Cortex of kidney (tissue), 1 donor: ENCODE measurements at places on chromosomes 2 and 18.

- no peak for DNase-seq
These were observed at the start of gene ASAP2 for GRCh38 chr2:9205963-9206948. Gene ASAP2 (plus strand): TSS chr2:9206812. CDS start chr2:9207105, 293 bp downstream.

DNA sequence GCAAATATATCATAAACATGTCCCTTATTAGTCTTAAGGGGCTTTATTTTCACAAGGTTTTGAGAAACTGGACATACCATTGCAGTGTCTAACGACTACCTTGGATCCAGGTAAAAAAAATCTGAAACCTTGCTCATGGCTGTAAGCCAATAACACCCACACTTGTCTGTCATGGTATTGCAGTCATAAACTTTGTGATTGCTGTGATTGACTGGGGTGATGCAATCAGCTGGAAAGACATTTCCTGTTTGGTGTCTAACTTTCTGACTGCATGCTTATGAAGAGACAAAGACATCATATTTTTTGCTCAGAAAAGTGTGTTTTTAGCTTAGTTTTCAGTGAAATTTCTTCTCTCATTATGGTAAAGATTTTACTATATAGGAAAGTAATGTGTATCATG lies 635.0 kb downstream of the TSN start:
- no peak for DNase-seq

DNA sequence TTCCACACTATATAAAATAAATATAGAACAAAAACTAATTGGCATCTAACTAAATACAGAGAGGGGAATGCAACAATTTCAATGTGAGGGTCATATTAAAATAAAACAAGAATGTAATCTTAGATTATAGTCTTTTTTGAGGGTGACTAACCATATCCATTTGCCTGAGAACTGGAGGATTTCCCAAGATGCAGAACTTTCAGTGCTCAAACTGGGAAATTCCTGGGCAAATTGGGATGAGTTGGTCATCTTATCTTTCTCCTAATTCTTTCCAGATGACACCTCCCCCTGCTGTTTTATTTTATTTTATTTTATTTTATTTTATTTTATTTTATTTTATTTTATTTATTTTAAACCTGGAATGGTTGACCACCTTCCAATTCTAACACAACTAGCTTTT lies 846.2 kb downstream of the SLC4A3 start:
- DNase-seq, result no peak

DNA sequence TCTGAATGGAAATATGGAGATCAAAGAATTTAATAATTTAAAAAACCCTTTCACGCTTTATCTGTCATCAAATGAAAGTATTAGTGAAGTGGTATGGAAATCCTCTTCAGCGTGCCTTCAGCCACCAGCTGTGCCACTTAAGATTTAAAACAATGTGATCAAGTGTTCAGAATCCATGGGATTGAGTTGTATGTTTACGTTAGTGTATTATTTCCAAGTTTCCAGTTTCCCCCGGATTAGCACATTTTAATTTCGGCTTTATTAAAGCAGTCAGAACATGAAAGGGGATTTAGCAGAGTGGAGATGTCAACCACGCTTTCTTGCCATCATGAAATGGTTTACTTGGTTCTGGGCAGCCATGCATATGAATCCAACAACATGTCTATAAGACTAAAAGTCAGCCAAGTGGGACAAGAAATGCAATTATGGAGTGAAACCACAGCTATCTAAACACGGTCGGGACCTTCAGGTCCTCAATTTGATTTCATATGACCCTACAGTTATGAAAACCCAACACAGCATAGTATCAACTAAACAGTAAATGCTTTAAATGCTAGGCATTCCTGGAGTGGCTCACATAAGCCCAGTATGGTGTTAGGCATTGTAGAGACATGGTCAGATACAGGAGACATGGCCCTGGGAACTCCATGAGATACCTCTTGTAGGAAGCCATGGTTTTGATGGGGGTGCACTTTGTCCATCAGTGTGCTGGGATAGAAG lies 224.9 kb upstream of the EPAS1 start:
- no peak for DNase-seq

GRCh38 chr2:73239776-73240175 lies 5.7 kb downstream of the CCT7 start:
- DNase-seq, result no peak

- DNase-seq, result no peak
These were observed 131.5 kb downstream of the ZNF516 start for GRCh38 chr18:76363436-76364120.

GRCh38 chr2:96325884-96326255 lies 753 bp downstream of the ITPRIPL1 start:
- DNase-seq, result no peak

- DNase-seq, result no peak
These were observed 116.4 kb upstream of the NYAP2 start for GRCh38 chr2:225282858-225283710.

DNA sequence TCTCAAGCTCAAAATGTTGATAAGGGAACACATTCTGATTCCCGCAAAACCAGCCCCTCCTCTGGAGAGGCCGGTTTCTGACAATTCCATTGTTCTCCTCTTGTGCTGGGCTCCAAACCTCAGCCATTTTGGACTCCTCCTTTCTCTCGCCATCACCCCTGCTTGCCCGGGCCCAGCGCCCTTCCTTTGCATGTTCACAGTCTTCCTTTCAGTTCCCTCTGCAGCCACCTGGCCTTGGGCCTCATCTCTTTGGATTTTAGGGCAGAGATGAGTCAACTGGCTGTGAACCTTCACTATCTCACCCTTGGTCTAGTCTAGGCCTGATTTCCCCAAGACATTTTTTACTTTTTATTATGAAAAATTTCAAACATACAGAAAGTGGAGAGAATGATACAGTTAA lies 155.9 kb upstream of the MAP3K20 start:
- DNase-seq, result no peak

GRCh38 chr2:10457846-10458598 lies 9.9 kb upstream of the ODC1 start:
- no peak for DNase-seq

- no peak for DNase-seq
These were observed 10.2 kb upstream of the ALPP start for GRCh38 chr2:232368311-232368731.

GRCh38 chr2:202608142-202608852 lies 26.5 kb upstream of the FAM117B start:
- DNase-seq, result no peak

DNA sequence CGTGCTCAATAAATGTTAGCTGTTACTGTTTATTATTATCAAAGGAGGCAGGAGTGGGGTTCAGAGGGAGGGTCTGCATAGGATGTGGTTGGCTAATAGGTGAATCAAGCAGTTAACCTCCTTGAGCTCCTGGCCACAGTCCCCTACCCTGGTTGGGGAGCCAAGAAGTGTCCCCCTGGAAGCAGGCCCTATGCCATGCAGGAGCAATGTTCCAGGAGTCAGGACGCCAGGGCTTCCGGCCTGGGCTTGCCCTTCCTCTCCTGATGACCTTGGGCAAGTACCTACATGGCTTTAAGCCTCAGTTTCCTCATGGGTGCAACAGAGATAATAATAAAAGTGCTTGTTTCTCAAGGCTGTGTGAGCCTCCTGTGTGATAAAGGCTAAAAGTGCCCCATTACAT lies 84.9 kb downstream of the DYSF start:
- no peak for DNase-seq

- no peak for DNase-seq
These were observed 5.1 kb upstream of the PROM2 start for GRCh38 chr2:95269036-95269680.

- DNase-seq, result no peak
These were observed 119.9 kb downstream of the LYPD1 start for GRCh38 chr2:132549935-132550670.

DNA sequence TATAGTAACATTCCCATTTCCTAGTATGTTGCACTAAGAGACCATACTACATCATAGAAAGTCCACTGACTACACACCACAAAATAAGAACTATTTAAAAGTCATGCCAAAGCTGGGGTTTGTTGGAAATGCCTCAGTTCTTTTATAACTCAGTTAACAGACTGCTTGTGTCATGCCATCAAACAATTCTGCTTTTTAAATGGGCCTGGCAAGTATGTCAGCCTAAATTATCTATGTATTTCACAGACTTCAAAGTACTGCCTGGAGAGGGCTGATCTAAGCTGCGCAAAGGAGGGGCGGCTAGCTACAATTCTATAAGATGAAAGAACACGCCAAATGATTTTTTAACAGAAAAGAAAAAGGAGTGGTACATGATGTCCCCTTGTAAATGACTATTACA lies 49.6 kb downstream of the FARSB start:
- DNase-seq, result no peak

- no peak for DNase-seq
These were observed 337.2 kb upstream of the SALL3 start for GRCh38 chr18:78642296-78642951.

GRCh38 chr18:48850822-48851598 lies 99.8 kb downstream of the SMAD7 start:
- DNase-seq, result no peak

DNA sequence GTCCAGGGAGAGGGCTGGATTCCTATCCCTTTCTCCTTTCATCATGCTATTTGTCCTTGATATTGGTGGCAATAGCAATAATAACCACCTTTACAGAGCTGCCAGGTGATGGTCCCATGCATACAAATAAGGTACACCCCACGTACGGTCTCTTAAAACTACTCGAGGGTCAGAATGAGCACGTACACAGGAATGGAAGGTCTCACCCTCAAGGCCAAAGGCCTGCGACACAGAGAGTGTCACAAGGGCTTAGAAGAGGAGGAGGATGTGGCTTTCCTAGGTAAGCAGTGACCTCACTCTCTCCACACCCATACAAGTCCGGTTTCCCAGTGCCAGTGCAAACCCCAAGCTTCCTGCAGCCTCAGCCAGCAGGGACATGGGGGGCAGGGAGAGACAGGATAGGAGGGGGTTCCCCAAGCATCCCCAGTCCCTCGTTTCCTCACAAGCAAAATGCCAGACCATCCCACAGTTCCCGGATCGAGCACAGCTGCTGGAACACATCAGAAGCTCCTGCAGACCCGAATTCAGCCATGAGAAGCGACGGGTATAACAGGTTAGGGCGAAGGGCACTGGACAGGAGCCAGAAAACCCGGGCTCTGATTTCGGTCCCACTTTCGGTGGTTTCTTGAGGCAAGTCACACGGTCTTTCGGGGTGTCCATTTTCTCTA lies 49.2 kb downstream of the PLB1 start:
- DNase-seq, result no peak

GRCh38 chr18:48806551-48807261 lies 144.1 kb downstream of the SMAD7 start:
- no peak for DNase-seq

DNA sequence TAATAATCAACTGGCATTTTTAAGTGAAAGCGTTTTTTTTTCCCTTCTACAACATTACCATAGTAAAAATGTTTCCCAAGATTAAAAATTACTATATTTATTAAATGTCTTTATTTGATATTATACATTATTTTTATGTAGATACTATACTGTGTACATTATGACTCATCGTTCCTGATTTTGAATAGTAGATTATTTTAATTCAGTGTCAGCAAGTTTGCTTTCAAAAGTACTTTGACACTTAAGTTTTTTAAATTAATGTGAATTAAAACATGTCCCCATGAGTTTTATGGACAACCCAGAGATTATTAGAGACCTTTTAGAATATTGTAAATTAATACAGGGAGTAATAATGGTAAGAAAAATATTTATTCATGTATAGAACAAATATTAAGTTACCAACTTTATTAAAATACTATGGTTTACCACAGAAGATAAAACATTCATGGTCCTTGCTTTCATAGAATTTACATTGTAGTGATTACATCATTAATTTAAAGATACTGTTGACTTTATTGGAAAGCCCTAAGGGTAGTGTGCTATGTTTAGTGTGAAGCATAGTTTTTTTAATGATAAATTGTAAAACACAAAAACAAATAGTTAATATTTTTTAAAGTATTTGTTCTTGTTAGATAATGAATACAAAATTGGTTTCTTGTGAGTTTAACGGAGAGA lies 21.9 kb downstream of the DYNC1I2 start:
- DNase-seq, result no peak

DNA sequence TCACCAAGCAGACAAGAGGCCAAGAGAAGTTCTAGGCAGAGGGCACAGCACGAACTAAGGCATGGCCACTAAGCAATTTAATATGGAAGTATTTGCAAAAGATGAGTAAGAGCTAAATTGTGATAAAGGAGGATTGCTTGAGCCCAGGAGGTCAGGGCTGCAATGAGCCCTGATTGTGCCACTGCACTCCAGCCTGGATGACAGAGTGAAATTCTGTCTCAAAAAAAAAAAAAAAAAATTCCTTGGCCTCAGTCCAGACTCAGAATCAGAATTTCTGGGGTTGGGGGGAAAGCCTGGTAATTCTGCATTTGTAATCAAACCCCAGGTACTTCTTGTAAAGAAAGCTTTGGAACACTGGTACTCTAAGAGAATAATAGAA lies 46.8 kb upstream of the RTN4 start:
- DNase-seq, result no peak

DNA sequence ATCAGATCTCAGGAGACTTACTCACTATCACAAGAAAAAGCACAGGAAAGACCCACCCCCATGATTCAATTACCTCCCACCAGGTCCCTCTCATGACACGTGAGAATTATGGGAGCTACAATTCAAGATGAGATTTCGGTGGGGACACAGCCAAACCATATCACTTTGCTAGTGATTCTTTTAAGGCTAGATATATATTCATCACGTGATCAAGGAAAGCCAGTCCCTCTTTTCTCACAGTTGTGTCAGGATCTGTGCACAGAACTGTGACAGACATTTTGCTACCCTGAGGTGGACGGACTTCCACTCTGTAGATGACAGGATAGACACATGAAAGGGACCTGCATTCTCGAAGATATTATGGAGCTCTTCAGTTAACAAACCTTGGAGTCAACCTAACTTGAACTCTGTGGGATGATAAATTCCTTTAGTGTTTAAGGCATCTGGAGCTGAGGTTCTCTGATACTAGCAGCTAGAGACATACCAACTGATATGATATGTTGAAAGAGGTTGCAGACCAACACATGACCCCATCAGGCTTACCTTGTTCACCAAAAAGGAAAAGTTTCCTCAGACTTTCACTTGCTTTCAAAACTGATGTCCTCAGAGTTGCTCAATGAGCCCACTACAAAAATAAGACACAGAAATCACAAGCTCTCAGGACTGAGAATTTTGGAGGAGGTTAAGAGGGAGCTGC lies 66.3 kb upstream of the SCG2 start:
- no peak for DNase-seq

- DNase-seq, result no peak
These were observed 193.3 kb upstream of the RBBP8 start for GRCh38 chr18:22739789-22740188.

GRCh38 chr2:100242891-100243619 lies 79.2 kb downstream of the LONRF2 start:
- DNase-seq, result no peak

GRCh38 chr2:113236367-113237159 lies 42.2 kb downstream of the PAX8 start:
- no peak for DNase-seq

- no peak for DNase-seq
These were observed 317.3 kb upstream of the THUMPD2 start for GRCh38 chr2:40096360-40096759.

- DNase-seq, result no peak
These were observed at the start of gene GPR55 for GRCh38 chr2:230924470-230925341. Gene GPR55 (minus strand): TSS chr2:230925242. CDS start chr2:230910962, 14,280 bp downstream.

- no peak for DNase-seq
These were observed 29.1 kb upstream of the CPS1 start for GRCh38 chr2:210527286-210527685.

- DNase-seq, result no peak
These were observed 162.2 kb downstream of the PKP4 start for GRCh38 chr2:158618891-158619490.
